ENCODE measurements at places on chromosomes 4 and X.
A peak's percentile ranks its signal among the peaks of the same experiment; 100 is the strongest.

- no peak for DNase-seq
These were observed 9.8 kb downstream of the AADAT start for GRCh38 chr4:170079981-170080380.

DNA sequence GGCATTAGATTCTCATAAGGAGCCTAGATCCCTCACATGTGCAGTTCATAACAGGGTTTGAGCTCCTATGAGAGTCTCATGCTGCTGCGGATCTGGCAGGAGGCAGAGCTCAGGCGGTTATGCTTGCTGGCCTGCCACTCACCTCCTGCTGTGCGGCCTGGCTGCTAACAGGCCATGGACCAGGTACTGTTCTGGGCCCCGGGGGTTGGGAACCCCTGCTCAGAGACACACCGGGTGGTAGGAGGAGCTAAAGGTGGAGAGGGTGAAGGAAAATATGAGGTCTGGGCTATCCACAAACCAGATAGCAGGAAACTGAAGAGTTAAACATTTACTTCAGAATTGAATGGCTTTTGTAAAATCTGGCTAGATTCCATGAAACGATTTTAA lies 5.9 kb upstream of the F11 start:
- DNase-seq = no peak

- DNase-seq = no peak
These were observed 42.4 kb upstream of the GAB1 start for GRCh38 chr4:143294310-143294709.

- DNase-seq = peak; percentile 4
These were observed 429.1 kb upstream of the FTHL17 start for GRCh38 chrX:31500921-31501320.

Measured in Caki2 (cell line).